ENCODE measurements at places on chromosomes 6 and 20. TPM values are rescaled to one million over a fixed set of nuclear protein-coding genes. Genes with fewer than 3 reads are reported as not detected.

The RALY gene
- total RNA-seq = 50.7 TPM

The SLC16A10 gene
- not detected for total RNA-seq

The PREX1 gene
- 0.17 TPM for total RNA-seq

The BPIFB2 gene
- not detected for total RNA-seq

The SLC17A3 gene
- not detected for total RNA-seq

The SLC22A2 gene
- not detected for total RNA-seq

The BMP6 gene
- 1.2 TPM for total RNA-seq

The ADGB gene
- total RNA-seq = not detected

The LBP gene
- total RNA-seq = not detected

The PNPLA1 gene
- not detected for total RNA-seq

The TBC1D20 gene
- total RNA-seq = 43.2 TPM

The SNAP91 gene
- not detected for total RNA-seq

The TNFAIP3 gene
- total RNA-seq = 82.8 TPM

The SLC35D3 gene
- not detected for total RNA-seq

The RTEL1 gene
- total RNA-seq = 33.5 TPM

The TGM2 gene
- total RNA-seq = 252 TPM

The ECT2L gene
- total RNA-seq = under 0.01 TPM

The EPPIN gene
- total RNA-seq = not detected

The SLC32A1 gene
- total RNA-seq = not detected

The SLC13A3 gene
- total RNA-seq = 5.3 TPM

The HLA-F gene
- 27.2 TPM for total RNA-seq

The ZSCAN26 gene
- 12.4 TPM for total RNA-seq

The IPCEF1 gene
- total RNA-seq = under 0.01 TPM

The C6orf52 gene
- 2.1 TPM for total RNA-seq

The LINC00237 gene
- total RNA-seq = not detected

The PRSS16 gene
- total RNA-seq = 4.8 TPM

The TGM3 gene
- not detected for total RNA-seq

The CD24 gene
- 299 TPM for total RNA-seq

The DDX43 gene
- total RNA-seq = not detected

The TULP4 gene
- 152 TPM for total RNA-seq

The NDRG3 gene
- 13.6 TPM for total RNA-seq

The KIF13A gene
- 85.5 TPM for total RNA-seq

The AURKA gene
- total RNA-seq = 6.0 TPM

The KHDC1L gene
- total RNA-seq = not detected

The CD93 gene
- not detected for total RNA-seq

The HLA-DOB gene
- 3.8 TPM for total RNA-seq

The GSTA3 gene
- total RNA-seq = not detected

The EYS gene
- under 0.01 TPM for total RNA-seq

The PRRT1 gene
- total RNA-seq = 0.17 TPM

The C20orf144 gene
- under 0.01 TPM for total RNA-seq

The CFAP206 gene
- total RNA-seq = not detected

The TENT5A gene
- 4.7 TPM for total RNA-seq

The CEP85L gene
- 14.7 TPM for total RNA-seq

The MYCT1 gene
- total RNA-seq = not detected

The MYLK2 gene
- total RNA-seq = under 0.01 TPM

The NINL gene
- 7.7 TPM for total RNA-seq

The C20orf204 gene
- 0.67 TPM for total RNA-seq

The GHRH gene
- not detected for total RNA-seq

The CGA gene
- not detected for total RNA-seq

The PI16 gene
- not detected for total RNA-seq

The UBE3D gene
- total RNA-seq = 6.3 TPM

The IGF2R gene
- total RNA-seq = 222 TPM

The TMEM217 gene
- 1.7 TPM for total RNA-seq

The RSPH9 gene
- total RNA-seq = 0.50 TPM

The BTNL2 gene
- not detected for total RNA-seq

The SNPH gene
- total RNA-seq = 7.6 TPM
